ENCODE measurements at places on chromosomes 1 and 21.

- DNase-seq = no peak
Observed at GRCh38 chr1:17218939-17219338, 14.0 kb downstream of the PADI1 start.

DNA sequence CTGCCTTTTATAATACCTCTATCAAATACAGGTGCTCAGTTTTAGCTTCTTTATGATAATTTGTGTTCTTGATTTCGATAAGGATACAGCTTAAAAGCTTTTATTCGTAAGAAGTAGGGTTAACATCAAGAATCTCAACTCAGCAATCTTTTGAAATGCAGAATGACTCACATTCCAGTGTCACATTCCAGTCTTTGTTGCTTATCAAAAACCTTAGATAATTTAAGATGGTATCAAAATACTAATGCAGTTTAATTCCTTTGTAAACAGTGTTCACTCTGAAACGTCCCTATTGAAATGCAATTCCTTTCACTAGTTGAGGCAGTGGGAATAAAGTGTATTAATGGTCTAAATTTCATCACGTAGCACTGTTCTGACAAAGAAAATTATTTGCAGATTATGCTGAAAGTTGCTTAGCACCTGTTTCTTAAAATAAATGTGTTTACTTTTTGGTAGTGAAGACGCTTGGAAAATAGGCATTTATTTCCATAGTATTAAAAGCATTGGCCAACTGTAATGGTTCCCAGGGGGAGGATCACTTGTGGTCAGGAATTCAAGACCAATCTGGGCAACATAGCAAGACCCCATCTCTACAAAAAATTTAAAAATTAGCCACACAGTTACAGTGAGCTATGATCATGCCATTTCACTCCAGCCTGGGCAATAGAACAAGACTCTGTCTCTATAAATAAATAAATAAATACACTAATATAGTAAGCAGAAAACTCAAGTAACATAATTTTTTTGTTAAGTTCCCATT, 10.1 kb upstream of the CNN3 start:
- DNase-seq = no peak

GRCh38 chr1:75492011-75492410, 118.9 kb downstream of the SLC44A5 start:
- no peak for DNase-seq

DNA sequence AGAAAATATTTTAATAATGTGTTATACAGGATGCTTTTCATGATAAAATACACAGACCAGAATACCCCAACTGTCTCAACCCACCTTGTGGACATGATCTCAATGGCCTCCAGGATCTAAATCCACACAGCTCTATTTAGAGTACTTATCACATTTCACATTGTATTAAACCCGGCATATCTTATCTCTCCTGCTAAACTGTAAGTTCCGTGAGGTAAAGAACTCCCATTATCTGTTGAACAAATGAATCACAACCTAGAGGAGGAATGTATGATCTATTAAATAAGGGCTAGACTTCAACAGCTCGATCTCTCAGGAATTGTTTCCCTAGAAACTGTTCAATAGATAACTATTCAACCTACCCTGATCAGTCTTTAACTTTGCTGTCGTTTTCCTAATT, 6.9 kb downstream of the ETV3 start:
- DNase-seq = no peak

GRCh38 chr1:1755852-1756251, 22.4 kb downstream of the NADK start:
- DNase-seq = no peak

Measured in psoas muscle (tissue), 8 donors.